ENCODE measurements at places on chromosomes 5 and 9.

DNA sequence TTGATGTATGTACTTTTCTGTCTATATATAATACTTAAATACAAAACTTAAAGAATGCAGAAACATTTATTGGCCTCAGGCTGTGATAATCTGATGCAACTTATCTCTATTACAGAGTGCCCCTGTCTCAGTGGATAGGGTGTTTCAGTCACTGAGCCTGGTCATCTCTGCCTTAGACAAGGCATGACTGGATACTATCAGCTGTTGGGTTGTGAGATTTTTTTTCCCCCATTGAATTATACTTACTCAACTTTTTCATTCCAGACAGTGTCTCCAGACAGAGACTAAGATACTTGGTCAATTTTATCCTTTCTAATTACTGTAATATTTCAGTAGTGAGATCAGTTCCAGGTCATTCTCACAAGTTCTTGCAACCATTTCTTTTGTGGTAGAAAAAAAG lies 26.7 kb downstream of the XRCC4 start:
- DNase-seq = no peak

- DNase-seq = no peak
Observed at GRCh38 chr5:151448038-151448985, 909 bp downstream of the SLC36A1 start.

DNA sequence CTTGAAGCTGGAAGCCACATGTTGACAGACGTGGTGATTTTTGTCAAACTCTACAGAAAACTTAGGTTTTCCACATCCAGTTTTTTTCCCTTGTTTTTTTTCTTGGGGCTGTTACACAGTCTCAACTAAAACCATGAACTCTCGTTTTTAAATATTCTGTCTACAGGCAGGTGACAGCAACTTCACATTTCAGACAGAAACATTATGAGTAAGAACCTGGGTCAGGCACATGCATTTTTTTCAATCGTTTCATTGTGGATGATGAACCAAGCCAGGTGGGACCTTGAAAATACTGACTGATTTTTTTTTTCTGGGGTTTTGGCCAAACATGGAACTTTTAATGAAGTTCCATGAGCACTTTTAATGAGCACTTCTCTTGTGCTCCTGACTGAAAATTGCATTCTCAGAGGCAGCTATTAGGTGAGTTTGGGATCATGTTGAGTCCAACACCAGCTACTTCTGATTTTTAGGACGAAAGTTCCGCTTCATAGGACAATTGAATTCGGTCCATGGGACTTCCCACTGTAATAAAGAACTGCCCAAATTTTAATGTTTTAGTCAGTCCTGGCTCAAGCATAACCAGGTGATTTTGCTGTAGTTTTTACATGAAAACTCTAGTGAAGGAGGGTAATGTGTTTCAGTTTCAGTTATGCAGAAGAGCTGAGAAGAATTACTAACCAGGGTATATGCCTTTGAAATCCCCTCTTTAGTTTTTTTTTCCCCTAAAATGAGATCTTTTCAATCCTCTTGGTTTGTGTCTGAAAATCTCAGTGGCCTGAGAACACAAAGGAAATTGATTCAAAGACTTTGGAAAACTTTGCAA lies 93.2 kb upstream of the ADAMTS16 start:
- DNase-seq = no peak

GRCh38 chr5:154588091-154588774 lies 110.2 kb upstream of the HAND1 start:
- no peak for DNase-seq

- no peak for DNase-seq
Observed at GRCh38 chr9:13113751-13114150, 165.7 kb downstream of the MPDZ start.

DNA sequence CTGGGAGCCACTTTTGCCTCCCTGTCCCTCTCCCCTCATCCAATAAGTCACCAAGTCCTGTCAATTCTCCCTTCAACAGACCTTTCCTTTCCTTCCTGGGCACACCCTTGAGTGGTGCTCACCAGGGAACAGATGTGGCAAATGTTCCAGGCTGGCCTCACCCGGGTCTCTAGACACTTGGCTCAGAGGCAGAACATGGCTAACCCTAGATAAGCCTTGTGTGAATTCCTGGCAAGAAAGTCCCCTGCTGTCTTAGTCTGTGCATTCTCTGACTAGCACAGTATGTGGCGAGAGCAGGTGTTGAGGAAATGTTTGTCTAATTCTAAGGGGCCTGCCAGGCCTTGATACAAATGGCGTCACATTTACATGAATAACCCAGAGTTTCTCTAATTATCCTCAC lies 41.2 kb upstream of the PTGS1 start:
- no peak for DNase-seq

GRCh38 chr5:157230610-157231009 lies 35.3 kb upstream of the CYFIP2 start:
- no peak for DNase-seq

DNA sequence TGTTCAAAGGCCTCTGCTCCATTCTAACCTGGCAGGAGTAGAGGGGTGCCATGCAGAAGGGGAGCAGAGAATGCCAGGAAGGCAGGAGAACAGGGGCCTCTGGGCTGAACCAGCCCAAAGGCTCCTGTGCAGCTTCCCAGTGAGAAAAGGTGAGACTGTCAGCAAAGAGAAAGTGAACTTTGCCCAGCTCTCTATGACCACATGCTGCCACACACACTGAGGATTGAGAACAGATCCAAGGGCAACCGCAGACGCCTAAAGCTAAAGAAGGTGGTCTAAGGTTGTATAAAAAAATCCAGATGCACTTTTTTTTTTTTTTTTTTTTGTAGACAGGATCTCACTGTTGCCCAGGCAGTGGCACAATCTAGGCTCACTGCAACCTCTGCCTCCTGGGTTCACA lies 51.4 kb downstream of the ALDH7A1 start:
- no peak for DNase-seq

DNA sequence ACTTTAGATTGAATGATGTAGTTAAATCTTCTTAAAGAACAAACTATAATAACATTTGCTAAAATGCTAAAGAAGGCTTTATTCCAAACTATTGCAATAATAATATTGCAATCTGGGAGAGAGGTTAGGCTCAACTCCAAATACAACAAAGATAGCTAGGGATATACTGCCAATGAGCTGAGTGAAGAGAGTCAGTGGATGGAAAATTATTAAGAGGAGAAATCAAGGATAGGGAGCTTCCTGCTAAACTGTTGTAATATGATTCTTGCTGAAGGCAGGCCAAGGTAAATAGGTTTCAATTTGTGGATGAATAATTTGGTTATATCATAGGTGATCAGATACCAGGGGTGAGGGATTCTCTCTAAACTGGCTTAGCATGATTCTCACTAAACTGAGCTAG lies 1651.5 kb downstream of the EFNA5 start:
- DNase-seq = no peak

- DNase-seq = no peak
Observed at GRCh38 chr9:134967547-134967930, 49.8 kb upstream of the FCN1 start.

DNA sequence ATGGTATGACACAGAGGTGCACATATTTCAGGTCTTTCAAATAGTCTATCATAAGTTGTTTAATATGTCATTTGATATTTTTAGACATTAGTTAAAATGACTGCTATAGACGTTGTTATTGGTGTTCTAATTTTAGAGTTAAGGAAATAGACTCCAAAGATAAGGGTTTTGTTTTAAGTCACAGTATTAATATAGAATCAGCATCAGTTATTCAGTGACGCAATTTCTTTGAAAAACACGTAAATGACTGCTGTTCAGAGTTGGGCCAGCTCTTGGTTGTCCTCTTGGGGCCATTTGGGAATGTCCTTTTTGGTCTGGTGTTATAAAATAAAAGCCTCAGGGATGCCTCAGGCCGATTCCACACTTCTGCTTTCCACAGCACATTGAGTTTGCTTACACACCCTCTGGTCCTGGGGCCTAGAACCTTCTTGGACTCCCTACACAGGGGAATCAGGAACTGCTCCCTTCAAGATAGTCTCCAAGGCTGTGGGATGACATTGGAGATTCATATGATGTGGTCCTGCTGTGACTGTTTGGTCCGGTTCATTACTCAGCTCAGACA lies 14.3 kb downstream of the OTULIN start:
- DNase-seq = no peak

GRCh38 chr9:132241840-132242620 lies 80.2 kb downstream of the NTNG2 start:
- DNase-seq = no peak

- no peak for DNase-seq
Observed at GRCh38 chr5:173746047-173746646, 129.7 kb upstream of the BOD1 start.

- peak; percentile 29 for DNase-seq
Observed at GRCh38 chr5:40904205-40904993, 4.9 kb upstream of the C7 start.

- DNase-seq = no peak
Observed at GRCh38 chr5:87410931-87411330, 1.8 kb downstream of the CCNH start.

- no peak for DNase-seq
Observed at GRCh38 chr5:88880201-88880600, 2.8 kb downstream of the MEF2C start.

GRCh38 chr5:121870489-121870888 lies 18.8 kb downstream of the FTMT start:
- no peak for DNase-seq

DNA sequence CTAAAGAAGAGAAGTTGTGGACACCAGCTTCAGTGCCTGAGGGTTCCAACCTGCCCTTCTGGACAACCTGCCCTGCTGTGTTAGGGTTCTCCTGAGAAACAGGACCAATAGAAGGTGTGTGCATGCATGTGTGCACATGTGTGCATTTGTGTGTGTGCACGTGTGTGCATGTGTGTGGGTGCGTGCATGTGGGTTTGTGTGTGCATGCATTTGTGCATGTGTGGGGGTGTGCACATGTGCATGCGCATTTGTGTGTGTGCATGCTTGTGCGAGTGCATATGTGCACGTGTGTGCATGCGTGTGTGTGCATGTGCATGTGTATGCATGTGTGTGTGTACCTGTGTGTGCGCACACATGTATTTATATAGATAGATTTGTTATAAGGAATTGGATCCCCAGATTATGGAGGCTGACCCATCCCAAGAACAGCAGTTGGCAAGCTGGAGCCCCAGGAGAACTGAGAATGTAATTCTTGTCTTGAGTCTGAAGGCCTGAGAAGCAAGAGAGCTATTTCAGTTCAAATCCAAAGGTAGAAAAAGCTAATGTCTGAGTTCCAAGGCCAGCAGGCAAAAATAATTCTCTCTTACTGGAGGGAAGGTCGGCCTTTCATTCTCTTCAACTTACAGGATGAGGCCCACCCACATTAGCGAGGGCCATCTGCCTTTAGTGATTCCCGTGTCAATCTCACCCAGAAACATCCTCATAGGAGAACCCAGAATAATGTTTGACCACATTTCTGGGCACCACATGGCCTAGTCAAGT lies 62.9 kb upstream of the SYNPO start:
- no peak for DNase-seq

DNA sequence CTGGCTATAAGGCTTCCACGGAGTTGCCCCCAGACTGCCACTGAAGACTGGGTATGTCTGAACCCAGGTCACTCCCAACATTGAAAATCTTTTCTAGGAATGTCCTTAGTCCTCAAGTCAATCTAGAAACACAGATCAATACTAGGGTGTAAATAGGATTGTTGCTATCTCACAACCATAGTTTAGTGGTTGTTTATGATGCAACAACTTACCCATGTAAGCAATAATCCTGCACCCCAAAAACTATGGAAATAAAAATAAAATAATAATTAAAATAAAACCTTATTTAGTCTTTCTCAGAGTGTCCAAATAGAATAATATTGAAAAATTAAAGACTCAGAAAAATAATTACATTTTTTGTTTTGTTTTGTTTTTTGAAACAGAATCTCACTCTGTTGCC lies 66.3 kb upstream of the FUBP3 start:
- no peak for DNase-seq

GRCh38 chr5:54803471-54804011 lies 181.9 kb downstream of the ESM1 start:
- DNase-seq = no peak

- no peak for DNase-seq
Observed at GRCh38 chr9:120855827-120856670, 13.3 kb upstream of the PSMD5 start.

DNA sequence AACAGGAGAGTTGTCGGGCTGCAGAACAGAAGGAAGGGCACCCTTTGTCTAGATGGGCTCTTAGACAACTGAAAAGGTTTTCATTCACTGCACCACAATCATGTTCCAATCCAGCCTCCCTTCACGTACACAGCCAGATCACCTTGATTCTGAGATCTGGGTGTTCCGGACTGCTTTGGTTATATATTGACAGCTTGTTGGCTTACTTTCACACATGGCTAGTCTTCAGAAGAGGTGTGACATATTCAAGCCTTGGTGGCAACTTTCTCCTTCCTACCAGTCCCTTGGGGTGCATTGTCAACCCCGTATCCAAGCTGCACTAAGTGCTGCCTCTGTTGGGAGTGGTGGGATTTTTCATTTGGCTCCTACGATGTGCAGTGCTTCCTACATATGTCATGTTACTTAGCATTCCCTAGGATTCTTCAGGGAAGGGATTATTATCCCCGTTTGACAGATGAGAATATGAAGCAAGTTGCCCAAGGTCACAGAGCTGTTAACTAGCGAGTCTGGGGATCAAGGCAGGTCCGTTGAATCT lies 100.6 kb downstream of the LIFR start:
- DNase-seq = no peak
